ENCODE measurements at places on chromosomes 13 and 19.
A peak's percentile ranks its signal among the peaks of the same experiment; 100 is the strongest.

- DNase-seq, result no peak
Observed at GRCh38 chr19:36196249-36196648, 18.2 kb downstream of the ZNF565 start.

GRCh38 chr13:42153199-42154113, 105.0 kb downstream of the DGKH start:
- DNase-seq, result no peak

GRCh38 chr13:33918199-33918932, 100.4 kb downstream of the RFC3 start:
- peak; percentile 54 for DNase-seq

GRCh38 chr19:54429176-54429495, 13.9 kb downstream of the TTYH1 start:
- DNase-seq, result no peak

- DNase-seq, result no peak
Observed at GRCh38 chr13:93244918-93245280, 18.3 kb downstream of the GPC6 start.

- no peak for DNase-seq
Observed at GRCh38 chr13:44048326-44048725, 168.6 kb downstream of the LACC1 start.

- DNase-seq, result no peak
Observed at GRCh38 chr13:74084375-74084935, 49.7 kb downstream of the KLF12 start.

DNA sequence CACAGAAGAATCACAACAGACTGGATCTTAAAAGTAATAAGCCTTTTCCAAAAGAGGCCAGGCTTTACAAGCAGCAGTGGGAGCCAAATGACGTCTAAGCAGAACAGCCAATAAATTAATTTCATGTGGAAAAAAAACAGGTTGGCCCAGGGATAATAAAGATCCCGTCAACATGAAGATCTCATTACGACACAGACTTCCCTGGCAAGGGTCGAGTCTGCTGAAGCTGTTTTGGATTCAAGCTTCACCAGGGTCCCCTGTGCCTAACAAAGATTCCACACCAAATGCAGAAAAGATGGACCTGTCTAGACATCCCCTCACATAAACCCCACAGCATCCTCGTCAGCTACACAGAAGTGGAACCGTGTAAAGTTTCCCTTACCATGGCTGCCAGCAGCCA, 215.1 kb upstream of the ZNF507 start:
- no peak for DNase-seq

DNA sequence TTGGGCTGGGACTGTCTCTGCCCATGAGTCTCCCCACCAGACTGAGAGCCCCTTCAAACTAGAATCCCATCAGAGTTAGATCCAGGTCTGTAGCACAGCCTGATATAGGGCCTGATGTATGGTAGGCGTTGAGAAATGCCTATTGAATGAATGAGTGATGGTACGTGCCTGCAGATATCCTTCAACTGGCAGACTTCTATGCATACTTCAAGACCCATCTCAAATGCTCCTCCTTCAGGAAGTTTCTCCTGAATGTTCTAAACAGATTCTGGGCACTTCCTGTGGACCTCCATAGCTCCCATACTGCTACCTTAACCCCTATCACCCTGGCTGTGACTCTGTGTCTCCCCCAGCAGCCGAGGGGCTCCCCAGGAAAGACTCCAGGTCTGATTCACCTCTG, 48.2 kb downstream of the KCNC3 start:
- no peak for DNase-seq

- DNase-seq, result no peak
Observed at GRCh38 chr19:16921766-16922591, 33.2 kb downstream of the F2RL3 start.

DNA sequence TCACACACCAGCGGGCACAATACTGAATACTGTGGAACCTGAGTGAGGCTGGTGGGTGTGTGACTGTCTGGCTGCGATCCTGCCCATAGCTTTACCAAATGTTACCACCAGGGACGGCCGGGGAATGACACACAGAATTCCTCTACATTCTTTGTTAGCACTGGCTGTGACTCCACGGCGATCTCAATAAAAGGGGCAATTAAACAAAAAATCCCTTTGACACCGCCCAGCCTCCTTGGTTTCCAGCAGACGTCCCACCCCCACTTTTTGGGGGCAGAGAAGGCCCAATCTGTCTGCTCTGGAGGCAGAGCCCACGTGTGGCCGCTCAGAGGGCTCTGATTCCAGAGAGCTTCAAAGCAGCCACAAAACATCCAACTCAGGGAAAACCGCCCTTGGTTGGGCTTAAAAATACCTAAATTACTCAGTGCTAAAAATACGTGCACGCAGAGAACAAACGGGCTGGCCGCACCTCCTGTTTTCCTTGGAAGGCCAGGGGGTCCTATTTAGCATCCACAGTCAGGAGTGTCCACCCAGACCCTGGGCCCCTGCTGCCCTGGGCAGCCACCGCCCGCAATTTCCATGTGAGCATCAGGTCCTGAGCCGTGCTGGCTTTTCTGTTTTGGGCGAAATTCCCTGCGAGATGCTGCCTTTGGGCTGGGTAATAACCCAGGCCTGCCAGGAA, 47.8 kb downstream of the GADD45B start:
- DNase-seq, result no peak

DNA sequence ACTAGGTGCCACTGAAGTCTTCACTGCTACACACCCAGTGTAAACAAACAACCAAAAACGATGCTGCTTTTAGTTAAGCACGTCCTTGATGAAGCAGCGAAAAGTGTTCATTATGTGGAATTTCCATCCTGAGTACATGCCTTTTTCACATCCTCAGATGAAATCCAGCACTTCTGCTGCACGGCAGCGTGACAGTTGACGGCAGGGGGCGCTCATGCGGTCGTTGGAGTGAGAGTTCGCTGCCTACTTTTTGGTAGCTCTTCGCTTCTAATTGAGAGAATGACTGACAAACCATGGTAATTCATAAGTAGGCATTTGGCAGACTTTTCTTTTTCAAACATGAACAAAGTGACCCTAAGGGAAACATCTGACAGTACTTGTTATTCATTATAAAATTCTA, 1124.9 kb downstream of the EFNB2 start:
- DNase-seq, result no peak

DNA sequence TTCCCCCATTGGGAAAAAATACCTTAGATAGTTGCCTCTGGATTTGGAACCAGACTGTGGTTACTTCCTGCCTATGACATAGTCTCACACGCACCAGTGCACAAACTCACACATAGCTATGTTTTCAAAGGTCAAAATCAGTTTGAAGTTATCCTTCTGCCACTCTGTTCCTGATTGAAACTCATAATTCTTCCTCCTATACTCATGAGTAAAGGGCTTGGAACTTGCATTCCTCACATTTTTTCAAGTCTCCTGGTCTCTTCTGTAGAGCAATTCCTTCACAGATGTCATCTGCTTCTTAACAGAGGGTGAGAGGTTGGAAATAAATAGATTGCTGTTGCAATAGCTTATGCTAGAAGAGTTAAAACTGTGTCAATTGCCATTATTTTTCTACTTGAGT, 18.6 kb upstream of the POSTN start:
- no peak for DNase-seq

DNA sequence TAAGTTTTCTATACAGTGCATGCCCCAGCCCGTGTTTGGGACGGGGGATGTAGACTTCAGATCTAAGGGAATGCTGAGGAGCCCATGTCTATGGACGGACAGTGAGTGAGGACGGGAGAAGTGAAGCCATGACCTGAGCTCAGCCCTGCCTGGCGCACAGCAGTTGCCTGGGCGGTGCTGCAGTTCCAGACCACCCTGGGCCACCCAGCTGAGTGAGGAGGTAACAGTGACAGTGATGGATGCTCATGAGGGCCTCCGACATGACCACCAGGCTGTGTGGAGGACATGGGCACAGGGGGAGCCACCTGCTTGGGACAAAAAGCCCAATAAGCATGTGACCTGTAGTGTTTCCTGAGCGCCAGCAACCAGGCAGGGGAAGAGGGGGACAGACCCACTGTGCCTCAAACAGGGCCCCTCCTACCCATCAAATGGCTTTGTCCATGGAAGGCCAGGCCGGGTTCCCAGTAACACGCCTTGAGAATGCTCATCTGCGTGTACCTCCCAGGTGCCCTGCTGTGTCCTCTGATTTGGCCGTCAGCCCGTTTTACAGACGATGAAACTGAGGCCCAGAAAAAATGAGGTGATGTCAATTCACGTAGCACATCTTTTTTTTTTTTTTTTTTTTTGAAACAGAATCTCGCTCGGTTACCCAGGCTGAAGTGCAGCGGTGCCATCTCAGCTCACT, 22.6 kb downstream of the NOSIP start:
- DNase-seq, result no peak

- no peak for DNase-seq
Observed at GRCh38 chr19:4206818-4207484, 22.4 kb upstream of the EBI3 start.

DNA sequence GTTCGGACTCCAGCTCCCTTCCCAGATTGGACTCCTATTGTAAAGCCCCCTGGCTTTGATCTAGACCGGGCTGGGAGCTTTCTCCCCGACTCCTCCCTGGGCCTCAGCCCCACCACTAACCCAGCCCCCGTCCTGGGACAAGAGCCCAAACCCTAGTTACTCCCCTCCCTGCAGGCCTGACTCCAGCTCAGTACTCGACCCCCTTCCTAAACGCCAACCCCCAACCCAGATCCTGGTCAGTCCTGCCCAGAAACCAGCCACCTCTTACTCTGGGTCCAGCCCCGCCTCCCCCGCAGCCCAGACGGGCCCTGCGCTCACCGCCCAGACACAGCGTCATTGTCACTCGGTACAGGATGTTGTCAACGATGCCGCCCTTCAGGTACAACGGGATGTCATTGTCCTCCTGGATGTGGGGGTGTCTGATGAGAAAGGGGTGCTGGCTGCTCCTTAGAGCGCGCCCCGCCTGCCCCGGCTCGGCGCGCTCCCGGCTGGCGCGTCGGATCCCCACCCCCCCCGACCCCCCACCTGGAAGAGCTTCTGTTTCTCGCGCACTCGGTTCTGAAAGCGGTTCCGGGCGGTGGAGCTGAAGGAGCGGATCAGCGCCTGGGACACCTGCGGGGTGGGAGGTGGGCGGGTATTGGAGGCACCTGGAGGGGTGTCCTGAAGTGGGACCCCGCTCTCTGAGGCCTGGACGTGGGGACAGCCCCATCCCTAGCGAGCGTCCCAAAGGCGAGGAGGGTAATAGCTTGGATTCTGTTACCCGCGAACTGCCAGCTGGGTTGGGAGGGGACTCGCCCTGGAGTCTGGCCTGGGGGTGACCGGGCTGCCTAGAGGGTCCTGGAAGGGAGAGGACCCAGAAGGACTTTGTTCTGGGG, 866 bp downstream of the COX7A1 start:
- no peak for DNase-seq

DNA sequence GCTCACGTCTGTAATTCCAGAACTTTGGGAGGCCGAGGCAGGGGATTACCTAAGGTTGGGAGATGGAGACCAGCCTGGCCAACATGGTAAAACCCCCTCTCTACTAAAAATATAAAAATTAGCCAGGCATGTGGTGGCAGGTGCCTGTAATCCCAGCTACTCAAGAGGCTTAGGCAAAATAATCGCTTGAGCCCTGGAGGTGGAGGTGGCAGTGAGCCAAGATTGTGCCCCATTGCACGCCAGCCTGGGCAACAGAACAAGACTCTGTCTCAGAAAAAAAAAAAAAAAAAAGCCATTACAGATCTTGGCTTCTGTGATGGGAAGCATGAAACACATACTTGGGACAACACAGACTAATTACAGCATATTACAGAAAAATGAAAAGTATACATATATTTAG, 1404.5 kb upstream of the SPRY2 start:
- DNase-seq, result no peak

DNA sequence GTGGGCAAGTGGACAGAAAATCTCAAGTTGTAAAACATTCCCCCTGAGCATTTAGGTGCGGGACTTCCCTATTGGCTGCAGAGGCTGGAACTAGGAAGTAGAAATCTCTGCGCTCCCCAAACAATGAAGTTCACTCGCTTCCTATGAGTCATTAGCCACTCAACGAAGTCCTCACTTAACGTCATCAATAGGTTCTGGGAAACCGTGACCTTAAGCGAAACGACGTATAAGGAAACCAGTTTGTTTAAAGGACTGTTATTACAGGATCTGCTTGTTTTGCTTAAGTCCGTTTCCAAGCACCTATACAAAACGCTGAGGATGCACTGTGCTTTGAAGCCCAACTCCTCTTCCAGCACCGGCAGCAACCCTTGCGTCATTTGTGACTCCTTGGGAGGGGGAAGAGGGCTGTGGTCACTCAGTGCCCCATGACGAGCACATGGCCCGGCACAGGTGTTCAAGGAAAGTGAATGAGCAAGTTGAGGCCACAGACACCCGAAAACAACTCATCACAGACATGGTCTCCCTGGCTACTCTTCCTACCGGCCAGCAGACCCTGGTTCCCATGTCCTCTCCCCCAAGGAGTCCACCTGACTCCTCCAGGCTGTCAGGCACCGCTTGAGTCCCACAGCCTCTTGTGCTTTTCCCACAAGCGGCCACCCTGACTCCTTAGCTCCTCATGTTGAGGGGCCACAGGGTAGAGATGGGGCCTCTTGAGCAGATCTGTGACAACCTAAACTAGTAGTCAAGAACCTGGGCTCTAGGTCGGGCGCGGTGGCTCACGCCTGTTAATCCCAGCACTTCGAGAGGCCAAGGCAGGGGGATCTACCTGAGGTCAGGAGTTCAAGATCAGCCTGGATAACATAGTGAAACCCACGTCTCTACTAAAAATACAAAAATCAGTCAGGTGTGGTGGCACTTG, 4.8 kb downstream of the RPS16 start:
- no peak for DNase-seq

DNA sequence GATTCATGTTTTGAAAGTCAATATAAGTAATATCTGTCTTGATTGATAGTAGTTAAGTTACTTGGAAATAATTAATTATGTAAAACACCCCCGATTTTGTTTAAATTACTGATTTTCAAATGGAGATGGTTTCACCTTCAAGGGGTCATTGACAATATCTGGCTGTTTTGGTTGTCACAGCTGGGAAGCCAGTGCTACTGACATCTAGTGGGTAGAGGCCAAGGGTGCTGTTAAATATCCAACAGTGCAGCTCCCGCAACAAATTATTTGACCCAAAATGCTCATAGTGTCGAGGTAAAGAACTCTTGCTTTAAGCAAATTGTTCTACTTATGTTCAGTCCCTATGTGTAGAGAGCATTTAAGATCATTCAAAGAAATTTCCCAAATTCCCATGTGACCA, 50.6 kb upstream of the PCDH20 start:
- no peak for DNase-seq

GRCh38 chr13:40660141-40660664, 6.2 kb downstream of the FOXO1 start:
- DNase-seq, result no peak

DNA sequence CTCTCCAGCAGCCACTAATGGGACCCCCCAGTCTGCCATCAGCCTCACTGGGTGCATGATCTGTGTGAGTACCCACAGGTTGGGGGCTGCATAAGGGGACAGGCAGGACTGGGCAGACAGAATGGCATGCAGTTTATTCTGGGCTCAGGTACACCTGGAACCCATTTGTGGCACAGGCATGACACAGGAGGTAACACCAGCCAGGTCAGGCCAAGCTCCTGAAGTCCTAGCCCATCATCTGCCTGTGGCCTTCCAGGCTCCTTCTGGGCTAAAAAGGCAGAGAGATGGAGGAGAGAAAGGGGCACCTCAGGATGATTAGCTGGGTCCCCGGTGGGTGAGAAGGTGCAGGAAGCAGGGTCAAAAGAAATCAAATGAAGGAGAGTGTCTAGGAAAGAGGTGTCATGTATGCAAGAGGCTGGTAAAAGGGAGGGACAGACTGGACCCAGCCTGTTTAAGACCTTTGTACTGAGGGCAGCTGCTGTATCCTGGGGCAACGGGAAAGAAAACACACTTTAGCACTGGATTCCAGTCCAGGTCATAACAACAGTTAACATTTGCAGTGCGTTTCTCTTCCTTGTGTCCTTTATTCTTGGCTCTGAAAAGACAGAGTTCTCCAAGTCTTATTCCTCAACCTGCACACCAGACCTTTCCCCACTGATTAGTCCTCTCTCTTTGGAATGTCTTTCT, 20.2 kb upstream of the DGKH start:
- DNase-seq, result no peak

All from NK-92 treated with Interleukin-12 subunit alpha and Interleukin-12 subunit beta, amount 100 ng/mL, for 24 hours (cell line).